GM12892 (cell line): ENCODE measurements at places on chromosomes 4 and X.

- DNase-seq: no peak
These were observed 152.2 kb downstream of the CBLL2 start for GRCh38 chrX:22424919-22425318.

DNA sequence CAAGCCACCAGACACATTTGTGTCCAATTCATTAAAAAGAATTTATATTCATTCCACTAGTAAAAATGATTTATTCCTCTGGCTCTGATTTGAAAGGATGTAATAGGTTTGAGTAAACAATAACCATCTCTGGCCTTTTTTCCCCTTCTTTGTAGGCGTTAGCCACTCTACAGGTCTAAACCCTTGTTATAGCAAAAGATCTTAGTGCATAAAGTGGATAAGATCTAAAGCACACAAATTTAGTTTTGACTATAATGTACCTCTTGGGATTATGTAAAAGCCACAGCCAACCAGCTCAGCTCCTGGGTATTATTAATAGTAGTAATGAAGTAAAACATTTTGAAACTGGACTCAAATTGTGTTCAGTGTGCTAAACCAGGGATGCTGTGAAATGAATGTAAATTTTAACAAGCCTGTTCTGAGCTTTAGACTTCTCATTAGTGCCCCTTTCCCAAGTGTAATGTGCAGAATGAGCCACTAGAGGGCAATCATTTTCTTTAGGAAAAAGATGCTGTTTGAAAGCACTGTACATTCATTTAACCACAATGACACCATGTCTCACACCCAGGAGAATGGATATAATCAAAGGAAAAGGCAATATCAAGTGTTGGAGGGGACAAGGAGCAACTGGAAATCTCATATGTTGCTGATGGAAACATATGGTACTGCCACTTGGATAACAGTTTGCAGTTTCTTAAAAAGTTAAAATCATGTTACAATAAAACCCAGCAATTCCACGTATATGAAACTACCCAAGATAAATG is 69.7 kb downstream of the KLHL8 start:
- DNase-seq: peak; percentile 17

- DNase-seq: no peak
These were observed 137.6 kb upstream of the KLF3 start for GRCh38 chr4:38526412-38526811.

- no peak for DNase-seq
These were observed 12.6 kb downstream of the IBSP start for GRCh38 chr4:87811977-87812376.

DNA sequence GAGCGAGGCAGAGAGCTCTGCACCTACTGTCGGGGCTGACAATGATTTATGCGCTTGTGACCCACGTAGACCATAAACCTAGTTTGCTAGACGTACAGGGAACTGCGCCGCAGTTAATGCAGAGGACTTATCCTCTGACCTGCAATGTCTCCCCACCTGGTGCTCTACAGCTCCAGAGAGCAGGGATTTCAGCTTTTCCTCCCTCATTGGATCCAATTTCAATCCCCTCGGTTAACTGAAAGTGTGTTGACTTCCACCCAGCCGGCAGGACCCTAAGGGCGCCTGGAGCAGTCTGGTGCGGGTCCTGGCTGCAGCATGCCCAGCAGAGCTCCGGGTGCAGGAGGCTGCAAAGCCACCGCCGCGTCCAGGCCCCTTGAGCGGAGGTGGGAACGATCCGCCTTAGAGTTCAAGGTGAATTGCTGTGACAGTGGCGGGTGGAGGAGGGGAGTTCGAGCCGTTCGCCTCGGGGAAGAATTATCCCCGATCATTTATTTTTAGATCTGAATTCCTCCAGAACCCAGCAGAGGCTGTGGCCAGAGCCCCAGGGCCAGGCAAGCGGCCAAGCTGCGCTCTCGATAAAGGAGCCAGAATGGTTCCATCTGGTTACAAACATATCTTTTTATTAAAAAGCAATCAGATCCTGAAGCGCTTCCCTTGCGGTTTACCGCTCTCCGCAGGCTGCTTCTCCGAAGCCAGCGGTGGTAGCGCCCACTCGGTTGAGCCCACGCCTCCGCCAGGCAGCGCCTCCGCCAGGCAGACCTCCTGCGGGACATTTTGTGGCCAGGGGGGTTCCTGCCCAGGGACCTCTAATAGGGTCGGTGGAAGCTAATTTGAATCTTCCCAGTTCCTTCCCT is 66.0 kb downstream of the FBXO8 start:
- DNase-seq: no peak

DNA sequence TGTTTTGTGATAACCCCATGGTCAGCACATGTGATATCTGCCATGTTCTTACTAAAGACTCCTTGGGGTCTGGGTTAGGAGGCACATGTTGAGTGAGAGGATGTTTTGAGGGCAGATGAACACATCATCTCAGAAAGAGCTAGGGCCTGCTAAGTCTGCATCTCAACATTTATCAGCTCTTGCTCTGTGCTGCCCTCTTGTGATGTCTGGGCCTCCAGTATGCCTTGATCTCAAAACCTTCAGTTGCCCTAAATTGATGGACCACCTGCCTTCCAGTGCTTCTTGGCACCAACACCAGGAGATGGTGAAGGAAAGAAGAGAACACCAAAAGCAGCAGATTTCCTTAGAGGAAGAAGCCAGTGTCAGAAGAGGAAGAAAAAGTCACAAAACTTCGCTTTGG is 22.5 kb downstream of the MID1 start:
- DNase-seq: no peak

DNA sequence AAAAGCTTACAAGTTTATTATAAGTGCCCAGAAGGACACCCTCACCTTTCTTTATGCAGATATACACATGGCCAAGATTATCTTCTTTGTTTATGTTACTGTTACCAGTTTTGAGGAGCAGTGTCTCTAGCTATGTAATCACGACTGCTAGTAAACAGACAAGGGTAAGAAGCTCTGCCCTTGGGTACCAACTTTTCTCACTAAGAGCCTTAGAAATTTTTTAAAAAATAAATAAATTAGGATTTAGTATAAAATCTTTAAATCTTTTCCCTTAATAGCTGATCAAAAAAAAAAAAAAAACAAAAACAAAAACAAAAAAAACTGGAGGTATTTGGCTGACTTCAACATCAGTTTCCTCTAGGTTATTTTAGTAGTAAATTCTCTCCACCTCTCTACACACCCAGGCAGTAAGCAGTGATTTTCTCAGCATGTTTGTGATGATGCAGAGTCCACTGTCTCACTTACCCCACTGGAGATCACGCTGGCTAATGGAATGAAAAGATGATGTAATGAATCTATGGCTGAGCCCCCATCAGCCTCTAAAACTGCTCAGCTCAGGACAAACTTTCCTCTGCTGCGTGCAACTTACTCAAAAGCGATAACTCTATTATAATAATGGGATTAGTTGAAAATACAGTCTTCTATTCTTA is 125.9 kb downstream of the FRYL start:
- DNase-seq: no peak

GRCh38 chr4:151797131-151797530 is 36.3 kb upstream of the GATB start:
- DNase-seq: no peak

DNA sequence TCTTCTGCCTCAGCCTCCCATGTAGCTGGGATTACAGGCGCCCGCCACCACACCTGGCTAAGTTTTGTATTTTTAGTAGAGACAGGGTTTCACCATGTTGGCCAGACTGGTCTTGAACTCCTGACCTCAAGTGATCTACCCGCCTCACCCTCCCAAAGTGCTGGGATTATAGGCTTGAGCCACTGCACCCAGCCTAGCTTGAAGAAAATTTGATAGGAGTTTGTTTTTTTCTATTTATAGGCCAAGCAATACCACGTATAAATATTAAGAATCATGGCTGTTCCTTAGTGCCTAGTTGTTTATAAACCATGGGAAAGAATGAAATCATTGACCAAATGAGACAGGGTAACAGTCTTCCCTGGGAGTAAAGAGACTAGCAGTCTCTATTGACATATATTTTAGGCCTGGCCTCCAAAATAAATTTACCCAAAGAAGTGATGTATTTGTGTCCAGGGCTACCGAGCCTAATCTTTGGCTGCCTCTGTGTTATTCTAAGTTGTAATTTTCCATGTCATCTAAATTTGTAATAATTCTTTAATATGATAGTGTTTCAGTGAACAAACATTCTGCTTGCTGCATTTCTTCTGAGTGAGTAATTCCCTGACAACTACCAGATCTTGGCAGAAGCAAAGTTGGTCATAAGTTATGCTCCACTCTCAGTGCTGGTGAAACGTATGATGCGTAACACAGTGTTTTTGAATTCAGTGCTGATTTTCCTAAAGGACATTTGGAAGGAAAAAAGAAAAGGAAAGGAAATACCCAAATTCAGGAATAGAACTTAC is 10.3 kb downstream of the PKD2 start:
- no peak for DNase-seq

GRCh38 chr4:38534344-38535045 is 129.5 kb upstream of the KLF3 start:
- DNase-seq: no peak

DNA sequence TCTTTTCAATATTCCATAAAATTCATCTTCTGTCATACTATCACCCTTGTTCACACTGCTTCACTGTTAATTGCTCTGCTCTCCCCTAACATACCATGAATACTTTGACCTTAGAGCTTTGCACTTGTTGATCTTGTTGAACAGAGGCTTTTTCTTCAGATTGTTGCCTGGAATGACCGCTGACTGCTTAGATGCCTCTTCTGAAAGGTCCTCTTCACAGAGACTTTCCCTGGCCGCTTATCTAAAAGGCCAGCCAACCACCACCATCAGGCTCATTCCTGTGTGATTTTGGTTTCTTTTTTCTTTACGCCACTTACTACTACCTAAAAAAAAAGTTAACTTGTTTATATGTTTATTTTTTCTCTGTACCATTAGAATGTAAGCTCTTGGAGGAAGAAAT is 667.7 kb downstream of the STPG2 start:
- no peak for DNase-seq

- DNase-seq: no peak
These were observed 142.3 kb downstream of the PCDH18 start for GRCh38 chr4:137389911-137390520.

DNA sequence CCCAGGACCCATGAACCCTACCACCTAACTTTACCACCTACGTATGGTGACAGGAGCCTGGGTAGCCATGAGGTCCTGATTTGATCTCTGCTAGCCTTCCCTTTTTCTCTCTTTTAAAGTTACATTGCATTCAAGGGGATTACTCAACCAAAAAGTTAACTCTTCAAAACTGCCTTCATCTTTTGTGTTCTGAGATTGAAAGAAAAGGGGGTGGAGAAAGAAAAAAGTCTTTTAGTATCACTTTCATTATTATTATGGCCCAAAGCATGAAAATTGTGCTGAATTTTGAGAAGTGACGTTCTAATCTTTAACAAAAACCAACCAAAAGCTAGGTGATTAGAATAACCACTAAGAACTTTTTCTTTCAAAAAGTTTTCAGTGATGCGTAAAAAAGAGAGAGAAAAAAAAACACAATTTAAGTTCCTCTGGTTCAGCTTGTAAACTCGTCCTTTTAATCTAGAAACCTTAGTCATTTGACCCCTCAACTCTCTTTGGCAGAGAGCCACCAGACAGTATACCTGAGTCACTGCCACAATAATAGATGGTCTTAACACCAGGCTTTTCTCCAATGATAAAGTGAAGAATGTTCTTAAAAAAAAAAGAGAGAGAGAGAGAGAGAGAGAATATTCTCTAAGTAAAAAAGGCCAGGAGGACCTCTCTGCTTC is 347.4 kb upstream of the FGF13 start:
- no peak for DNase-seq

GRCh38 chr4:77190053-77190452 is 33.0 kb downstream of the CCNG2 start:
- no peak for DNase-seq

DNA sequence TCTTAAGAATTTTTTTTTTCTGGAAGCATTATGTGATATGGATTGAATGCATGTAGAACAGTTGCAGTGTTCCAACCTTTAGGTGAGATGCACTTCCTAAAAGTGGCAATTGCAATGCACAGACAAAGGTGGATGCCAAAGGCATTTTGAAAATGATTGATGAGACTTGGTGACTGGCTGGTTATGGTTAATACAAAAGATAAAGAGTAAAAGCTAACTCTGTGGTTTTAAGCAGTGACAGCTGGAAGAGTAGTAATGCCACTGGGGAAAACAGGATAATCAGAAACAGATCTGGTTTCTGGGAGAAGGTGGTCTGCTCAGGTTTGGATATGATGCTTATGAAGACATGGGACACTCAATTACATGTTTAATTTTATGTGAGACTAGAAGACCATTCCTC is 345.6 kb downstream of the RPA4 start:
- DNase-seq: no peak

DNA sequence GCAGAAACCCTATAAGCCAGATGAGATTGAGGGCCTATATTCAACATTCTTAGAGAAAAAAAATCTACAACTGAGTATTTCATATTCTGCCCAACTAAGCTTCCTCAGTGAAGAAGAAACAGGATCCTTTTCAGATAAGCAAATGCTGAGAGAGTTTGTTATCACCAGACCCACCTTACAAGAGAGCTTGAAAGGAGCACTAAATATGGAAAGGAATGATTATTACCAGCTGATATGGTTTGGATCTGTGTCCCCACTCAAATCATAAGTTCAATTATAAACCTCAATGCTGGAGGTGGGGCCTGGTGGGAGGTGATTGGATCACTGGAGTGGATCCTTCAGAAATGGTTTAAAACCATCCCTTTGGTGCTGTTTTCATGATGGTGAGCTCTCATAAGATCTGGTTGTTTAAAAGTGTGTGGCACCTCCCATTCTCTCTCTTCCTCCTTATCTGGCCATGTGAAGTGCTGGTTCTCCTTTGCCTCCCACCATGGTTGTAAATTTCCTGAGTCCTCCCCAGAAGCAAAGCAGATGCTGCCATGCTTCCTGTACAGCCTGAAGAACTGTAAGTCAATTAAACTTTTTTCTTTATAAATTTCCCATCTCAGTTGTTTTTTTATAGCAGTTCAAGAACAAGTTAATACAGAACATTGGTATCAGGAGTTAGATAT is 144.2 kb downstream of the MSN start:
- no peak for DNase-seq

GRCh38 chr4:7779432-7779768 is 160.3 kb downstream of the AFAP1 start:
- no peak for DNase-seq

GRCh38 chr4:104494822-104495559 is at the start of gene CXXC4:
Gene CXXC4, minus strand, starts transcription at chr4:104494894. Its CDS starts 3,092 bp downstream, at chr4:104491802.
- DNase-seq: no peak

GRCh38 chr4:2848449-2848848 is 4.8 kb downstream of the ADD1 start:
- no peak for DNase-seq
